Temporal lobe (tissue), 4 donors: ENCODE measurements at places on chromosomes 5 and 9. TPM values are rescaled to one million over a fixed set of nuclear protein-coding genes. Genes with fewer than 3 reads are reported as not detected.

The IFNA13 gene
- total RNA-seq: not detected

The CDH18 gene
- 6.4 TPM for total RNA-seq

The ACTBL2 gene
- total RNA-seq: not detected

The ZNF608 gene
- 80.9 TPM for total RNA-seq

The SLC6A7 gene
- total RNA-seq: 1.5 TPM

The ENG gene
- total RNA-seq: 4.2 TPM

The SLC25A25 gene
- total RNA-seq: 26.6 TPM

The OR1N1 gene
- not detected for total RNA-seq

The PLAC8L1 gene
- total RNA-seq: 0.25 TPM

The GRXCR2 gene
- not detected for total RNA-seq
